NCI-H226 (cell line): ENCODE measurements at places on chromosomes 4 and X.
A peak's percentile ranks its signal among the peaks of the same experiment; 100 is the strongest.

- no peak for DNase-seq
Observed at GRCh38 chrX:74242484-74243138, 61.4 kb upstream of the ZCCHC13 start.

- no peak for DNase-seq
Observed at GRCh38 chrX:110267874-110268273, 50.0 kb downstream of the AMMECR1 start.

GRCh38 chrX:110442635-110443034, 84.0 kb downstream of the RTL9 start:
- peak; percentile 18 for DNase-seq

DNA sequence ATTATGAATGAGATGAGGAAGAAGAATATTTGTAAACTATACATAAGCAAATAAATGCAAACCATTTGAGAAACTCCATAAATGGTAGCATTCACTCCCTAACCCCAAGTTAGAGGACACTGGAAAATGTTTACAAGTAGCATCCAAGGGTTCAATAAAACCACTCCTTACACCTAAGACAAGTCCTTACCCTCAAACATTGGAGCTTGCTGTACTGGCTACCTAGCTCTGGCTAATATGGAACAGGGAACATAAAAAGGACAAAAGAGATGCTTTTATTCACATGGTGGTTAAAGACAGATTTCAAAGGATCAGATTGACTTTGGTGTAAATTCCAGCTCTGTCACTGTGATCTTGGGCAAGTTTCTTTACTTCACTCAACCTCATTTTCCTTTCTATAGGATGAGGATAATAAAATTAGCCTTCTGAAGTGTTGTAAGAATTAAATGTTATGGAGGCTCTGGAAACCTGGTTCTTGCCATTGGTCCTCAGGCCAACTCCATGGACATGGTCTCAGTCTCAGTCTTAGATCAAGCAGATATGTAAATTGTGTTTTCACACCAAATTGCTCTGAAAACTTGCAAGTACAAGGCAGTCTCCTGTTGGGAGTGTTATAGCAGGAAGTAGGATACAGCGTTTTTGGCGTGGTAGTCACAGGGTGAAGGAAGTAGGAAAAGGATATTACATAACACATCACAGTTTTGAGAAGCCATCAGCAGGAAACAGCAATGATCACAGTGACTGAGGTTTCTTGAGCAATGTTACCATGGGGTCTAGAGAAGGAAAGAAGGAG, 3.3 kb downstream of the CXCL1 start:
- no peak for DNase-seq

GRCh38 chr4:92172203-92172602, 131.6 kb upstream of the GRID2 start:
- DNase-seq: no peak

DNA sequence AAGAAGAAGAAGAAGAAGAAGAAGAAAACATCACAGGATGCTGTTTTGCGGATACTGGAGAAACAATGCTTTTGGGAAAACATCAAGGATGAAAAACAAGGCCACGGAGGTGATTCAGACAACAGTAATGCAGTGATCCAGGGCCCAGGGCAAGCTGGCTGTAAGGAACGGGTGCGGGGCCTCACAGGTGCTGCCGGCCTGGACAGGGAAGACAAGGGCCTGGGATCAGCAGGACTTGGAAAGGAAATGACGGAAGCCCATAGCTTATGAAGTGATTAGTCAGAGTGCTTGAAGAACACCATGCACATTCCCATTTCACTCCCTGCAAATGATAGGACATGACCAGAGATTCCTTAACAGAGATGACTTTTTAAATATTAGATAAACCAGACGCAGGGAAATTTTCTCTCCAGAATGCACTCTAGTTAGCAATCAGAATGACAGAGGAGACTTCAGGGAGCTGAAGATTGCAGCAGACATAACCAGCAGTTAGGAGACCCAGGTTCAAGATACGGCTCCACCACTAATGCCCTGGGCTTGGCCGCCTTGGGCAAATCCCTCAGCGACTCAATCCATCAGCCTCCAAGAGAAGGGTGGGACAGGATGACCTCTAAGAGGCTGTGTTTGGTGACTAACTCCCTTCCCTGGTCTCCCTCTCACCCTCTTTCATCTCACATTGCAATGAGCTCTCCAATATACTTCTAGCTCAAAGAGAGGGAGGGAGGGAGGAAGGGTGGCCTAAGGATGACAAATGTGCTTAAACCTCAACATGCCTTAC, 54.1 kb downstream of the APBB2 start:
- peak; percentile 98 for DNase-seq

- no peak for DNase-seq
Observed at GRCh38 chr4:94519019-94519418, 67.3 kb downstream of the PDLIM5 start.

DNA sequence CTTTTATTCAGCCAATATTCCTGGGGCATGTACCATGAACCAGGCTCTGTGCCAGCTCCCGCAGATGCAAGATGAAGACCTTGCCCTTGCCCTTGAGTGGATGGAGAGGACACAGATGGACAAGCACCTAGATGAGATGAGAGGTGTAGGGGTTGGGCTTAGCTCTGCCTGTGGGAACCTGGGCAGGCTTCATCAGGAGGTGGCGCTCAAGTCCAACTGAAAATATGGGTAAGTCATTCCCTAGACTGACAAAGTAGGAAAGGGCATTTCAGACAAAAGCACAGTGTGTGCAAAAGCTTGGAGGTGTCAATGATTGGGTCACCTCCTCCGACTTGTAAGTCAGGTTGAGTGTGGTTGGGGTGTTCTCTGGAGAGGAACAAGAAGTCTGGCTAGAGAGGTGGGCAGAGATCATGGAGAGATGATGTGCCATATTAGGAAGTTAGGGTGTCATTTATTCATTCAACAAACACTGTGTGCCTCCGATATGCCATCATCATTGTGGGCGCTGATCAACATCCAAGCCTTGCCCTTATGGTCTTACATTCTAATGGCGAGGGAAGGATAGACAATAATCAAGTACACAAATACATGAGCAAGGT, 64.6 kb downstream of the ANAPC4 start:
- DNase-seq: peak; percentile 54

- DNase-seq: no peak
Observed at GRCh38 chr4:6425911-6426310, 46.5 kb downstream of the PPP2R2C start.

GRCh38 chrX:77528034-77528433, 80.8 kb downstream of the FGF16 start:
- no peak for DNase-seq

DNA sequence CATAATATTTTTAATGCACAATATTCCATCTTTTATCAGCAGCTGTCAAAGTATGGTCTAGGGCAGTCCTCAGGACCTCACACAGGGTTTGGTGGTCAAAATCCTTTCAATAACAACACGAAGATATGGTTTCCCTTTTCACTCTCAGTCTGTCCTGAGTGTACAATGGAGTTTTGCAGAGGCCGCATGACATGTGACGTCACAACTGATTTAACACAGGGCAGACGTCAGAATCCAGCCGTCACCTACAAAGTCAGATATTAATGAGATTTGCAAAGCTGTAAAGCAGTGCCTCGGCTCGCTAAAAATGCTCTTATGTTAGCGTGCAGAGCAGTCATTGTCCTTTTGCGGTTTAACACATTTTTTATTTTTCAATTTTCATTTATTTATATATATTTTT, 12.5 kb downstream of the ABLIM2 start:
- no peak for DNase-seq

DNA sequence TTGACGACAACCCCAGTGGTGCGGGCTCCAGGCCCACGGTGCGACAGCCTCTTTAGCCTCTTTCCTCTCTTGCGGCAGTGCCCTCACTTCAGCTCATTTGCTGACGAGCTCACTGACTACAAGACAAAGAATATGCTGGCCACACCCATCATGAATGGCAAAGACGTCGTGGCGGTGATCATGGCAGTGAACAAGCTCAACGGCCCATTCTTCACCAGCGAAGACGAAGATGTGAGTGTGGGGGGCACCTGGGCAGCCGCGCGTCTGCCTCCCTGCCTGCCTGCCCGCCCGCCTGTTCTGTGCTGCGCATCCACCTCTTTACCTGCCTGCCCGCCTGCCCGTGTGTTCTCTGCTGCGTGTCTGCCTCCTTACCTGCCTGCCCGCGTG, 9.2 kb downstream of the PDE6B start:
- no peak for DNase-seq

- no peak for DNase-seq
Observed at GRCh38 chr4:8311101-8312068, 41.8 kb downstream of the HTRA3 start.

- DNase-seq: no peak
Observed at GRCh38 chr4:106671716-106672115, 303.1 kb upstream of the GIMD1 start.

GRCh38 chr4:155722816-155723499, 35.9 kb upstream of the GUCY1B1 start:
- DNase-seq: no peak

GRCh38 chrX:21493226-21493830, 119.1 kb downstream of the CNKSR2 start:
- no peak for DNase-seq

GRCh38 chr4:173420801-173421200, 21.9 kb upstream of the SCRG1 start:
- peak; percentile 51 for DNase-seq

GRCh38 chr4:11106759-11107158, 321.9 kb downstream of the HS3ST1 start:
- no peak for DNase-seq

DNA sequence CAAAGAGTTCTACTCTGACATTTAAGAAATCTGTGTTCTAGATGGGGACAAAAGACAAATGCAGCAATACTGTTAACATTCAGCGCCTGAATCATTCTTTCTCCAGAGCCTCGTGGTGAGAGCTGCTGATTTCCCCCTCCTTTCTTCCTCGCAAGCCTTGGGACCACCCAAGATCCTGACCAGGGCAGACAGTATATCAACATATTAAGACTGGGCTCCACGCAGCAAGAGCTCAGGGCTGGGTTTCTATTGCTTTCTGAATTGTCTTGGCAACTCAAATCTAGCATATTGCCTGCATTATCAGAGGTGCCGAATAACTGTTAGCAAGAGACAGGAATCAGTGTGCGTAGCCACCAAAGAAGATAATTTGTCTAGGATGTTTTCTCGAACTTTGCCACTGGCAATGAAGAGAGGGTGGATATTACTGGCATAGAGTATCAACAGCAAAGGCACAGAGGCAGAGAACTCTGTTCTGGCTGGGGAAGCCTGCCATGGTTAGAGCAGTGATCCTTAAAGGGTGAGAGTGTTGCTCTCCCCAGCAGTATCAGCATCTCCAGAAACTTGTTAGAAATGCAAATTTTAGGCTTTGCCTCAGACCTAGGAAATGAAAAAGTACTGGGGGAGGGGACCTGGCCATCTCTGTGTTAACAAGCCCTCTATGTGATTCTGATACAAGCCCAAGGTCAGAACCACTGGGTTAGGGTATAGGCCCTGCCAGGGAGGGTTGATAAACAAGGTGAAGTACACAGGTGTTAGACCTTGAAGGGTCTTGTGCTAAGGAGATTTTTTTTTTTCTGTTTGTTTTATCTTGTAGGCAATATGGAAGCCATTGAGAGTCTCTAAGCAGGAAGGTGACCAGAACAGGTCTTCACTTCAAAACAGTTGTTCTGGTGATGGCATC, 46.2 kb upstream of the MID1IP1 start:
- no peak for DNase-seq

DNA sequence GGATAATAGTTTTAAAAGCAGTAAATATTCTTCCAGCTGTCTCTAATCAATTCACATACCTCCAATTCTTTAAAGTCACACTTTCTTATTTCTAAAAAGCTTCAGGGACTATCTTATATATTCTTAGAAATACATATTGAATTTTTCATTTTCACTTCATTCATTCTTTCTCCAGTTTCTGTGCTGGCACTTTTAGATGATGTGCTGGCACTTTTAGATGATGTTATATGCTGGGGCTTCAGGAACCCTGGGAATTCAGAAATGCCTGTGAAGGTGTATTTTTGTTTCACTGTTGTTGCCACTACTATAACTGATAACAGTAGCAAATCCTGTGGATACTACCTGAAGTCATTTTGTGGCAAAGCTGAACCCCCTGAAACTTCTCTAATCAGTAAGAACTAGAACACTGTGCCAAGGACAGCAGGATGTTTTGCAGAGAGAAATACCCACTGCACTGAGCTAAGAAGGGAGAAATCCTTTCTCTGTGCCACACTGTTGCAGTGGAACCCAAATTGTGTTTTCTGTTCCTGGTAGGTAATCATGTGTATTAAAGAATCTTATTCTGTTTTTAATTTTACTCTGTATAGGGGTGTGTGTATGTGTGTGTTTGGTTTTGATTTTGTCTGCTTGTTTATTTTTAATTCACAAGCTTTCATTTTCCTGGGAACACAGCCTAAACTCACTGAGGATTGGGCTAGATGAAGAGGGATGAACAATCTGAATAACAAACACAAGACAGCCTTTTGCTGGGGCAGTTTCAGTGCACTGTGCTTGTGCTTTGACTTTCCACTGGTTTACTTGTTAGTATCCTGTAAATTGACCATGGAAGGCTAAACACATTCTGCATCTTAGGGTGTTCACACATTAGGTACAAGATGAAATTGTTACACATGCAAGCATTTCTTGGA, 898.3 kb downstream of the CCSER1 start:
- no peak for DNase-seq

- DNase-seq: no peak
Observed at GRCh38 chr4:33334416-33334815, 2614.2 kb downstream of the PCDH7 start.

DNA sequence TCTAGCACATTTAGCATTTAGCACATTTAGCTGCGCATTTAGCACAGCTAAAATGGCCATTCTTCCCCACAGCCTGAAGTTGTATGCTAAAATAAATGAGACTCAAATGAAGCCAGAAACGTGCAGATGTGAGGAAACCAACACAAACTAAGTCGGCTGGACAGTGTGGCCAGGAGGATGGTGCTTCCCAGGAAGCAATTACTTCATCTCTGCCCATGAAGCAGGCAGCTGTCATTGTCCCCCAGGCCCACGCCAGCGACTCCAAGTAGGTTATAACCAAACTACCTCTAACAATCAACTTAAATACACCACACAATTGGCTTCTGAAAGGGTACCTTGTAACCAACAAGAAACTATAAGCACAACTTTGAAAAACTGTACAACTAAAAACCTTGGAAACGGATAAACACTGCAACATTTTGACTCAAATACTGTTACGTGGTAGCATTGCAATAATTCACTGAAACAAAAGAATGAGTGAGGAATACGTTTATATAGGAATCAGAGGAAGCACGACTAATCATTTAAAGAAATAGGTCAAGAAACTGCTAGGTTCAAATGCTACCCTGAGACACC, 39.2 kb downstream of the AFAP1 start:
- no peak for DNase-seq

DNA sequence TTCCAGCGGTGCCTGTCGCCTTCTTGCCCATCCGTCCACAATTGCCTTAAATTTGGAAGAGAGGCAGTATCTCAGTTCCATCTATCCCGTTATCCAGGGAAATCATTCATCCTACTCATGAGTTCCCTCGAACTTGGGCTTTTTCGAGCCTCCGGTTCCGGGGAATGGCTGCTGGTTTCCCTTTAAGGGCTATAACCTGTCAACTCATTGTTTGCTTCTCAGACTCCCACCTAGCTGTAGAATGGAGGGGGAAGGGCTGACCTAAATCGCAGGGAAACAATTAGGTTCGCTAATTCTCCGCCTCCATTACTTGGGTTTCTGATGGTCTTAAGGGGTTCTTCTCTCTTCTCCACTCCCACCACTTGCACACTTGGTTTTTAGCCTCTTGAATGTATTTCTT, 1.2 kb downstream of the UCHL1 start:
- DNase-seq: no peak
